HuH-7 (cell line): ENCODE measurements at places on chromosomes 16 and 17.

DNA sequence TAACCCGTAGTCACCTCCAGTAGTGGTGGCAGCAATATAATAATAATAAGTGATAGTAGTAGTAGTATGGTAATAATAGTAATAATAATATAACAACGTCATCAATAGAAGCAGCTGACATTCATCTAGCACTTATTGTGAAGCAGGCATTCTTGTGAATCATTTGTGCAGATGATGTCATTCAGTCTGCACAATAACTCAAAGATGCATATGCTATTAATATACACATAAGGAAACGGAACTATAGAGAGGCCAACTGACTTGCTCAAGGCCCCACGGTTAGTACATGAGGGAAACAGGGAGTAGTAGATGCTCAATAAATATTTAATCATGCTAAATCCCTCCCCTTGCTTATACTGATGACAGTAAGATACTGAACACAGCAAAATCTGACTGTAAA lies 35.4 kb upstream of the GAN start:
- DNase-seq: no peak

DNA sequence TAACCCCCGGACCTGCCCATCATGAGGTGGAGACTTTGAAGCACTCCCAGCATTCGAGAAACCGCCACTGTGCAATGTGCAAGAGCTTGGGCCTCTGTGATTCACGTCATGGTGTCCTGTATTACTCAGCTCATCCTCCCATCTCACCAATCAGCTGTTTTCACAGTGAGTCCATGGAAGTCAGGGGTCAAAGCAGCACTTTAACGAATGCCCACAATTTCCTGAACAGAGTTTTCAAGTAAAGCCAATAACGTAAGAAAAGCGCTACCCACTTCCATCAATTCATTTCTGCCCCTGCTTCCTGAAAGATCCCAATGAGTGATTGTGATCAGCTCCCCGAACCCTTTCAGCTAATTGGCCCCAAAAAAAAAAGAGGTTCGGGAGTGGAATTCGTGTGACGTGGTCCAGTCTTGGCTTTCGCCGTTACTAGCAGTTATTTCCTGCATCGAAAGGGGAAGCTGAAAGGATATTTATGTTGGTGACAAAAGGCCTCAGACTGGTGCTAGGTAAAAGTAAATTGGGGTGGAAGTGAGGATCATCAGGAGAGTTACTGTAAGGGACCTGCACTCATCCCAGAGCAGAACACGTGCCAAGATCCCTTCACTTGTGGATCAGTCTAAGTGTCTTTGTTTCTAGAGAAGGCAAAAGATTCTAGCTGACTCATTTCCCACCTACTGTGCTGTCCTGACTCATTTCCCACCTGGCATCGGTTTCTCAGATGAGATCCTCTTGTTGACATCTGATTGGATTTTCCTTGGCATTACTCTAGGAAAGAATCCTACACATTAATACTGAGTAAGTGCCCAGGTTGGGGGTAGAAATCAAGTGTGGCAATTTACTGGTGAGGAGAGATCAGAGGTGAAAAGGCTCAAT lies 136.7 kb upstream of the NUDT7 start:
- DNase-seq: no peak

DNA sequence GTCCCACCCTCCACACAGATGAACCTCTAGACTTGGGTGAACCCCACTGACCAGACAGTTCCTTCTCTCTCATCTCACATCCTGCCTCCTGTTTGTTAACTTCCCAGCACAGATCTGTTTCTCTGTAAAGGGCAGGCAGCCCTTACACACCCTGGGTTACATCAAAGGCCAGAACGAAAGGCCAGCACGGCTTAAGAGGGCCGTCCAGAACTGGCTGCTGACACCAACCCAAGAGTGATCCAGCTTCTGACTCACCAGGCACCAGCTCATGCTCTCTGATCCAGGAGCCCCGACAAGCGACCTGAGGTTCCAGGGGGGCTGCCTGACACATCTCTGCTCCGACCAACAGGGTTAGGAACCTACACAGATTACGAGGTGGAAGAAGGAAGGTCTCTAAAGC lies 86.9 kb downstream of the MRM3 start:
- no peak for DNase-seq

DNA sequence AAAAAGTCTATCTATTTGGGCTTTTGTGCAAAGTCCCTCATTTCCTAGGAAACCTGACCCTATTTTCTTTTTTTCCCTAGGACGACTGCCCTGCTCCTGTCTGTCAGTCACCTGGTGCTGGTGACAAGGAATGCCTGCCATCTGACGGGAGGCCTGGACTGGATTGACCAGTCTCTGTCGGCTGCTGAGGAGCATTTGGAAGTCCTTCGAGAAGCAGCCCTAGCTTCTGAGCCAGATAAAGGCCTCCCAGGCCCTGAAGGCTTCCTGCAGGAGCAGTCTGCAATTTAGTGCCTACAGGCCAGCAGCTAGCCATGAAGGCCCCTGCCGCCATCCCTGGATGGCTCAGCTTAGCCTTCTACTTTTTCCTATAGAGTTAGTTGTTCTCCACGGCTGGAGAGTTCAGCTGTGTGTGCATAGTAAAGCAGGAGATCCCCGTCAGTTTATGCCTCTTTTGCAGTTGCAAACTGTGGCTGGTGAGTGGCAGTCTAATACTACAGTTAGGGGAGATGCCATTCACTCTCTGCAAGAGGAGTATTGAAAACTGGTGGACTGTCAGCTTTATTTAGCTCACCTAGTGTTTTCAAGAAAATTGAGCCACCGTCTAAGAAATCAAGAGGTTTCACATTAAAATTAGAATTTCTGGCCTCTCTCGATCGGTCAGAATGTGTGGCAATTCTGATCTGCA lies 12.9 kb downstream of the TMEM98 start:
- DNase-seq: no peak

- no peak for DNase-seq
Observed at GRCh38 chr17:36856222-36856621, 81.1 kb upstream of the LHX1 start.

DNA sequence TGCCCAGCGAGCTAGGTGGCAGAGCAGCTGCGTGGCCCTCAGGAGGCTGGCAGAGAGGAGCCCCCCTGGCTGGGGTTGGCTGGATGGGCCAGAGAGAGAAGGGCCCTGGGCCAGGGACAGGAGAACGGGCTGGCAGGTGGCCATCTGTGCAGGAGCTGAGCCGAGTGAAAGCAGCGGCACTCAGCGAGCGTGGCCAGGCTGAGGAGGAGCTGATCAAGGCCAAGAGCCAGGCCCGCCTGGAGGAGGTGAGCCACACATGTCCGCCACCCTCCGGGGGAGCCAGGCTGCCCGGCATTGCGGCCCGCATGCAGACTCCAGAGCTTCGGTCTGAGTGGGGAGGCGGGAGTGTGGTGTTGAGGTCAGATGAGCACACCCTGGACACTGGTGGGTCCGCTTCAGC lies 2.1 kb upstream of the RAC3 start:
- DNase-seq: no peak

DNA sequence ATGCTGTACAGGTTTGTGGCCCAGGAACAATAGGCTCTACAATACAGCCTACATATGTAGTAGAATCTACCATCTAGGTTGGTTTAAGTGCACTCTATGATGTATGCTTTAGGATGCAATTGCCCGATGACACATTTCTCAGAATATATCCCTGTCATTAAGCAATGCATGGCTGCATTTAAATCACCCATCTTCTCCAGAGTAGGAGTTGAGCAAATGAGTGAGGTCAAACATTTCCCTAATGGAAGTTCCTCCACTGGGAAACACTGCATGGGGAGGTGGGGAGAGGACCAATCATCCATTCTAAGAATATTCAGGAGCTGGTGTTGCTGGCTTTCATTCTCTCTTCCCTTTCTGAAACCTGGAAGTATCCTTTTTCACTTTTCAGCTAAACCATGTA lies 2.0 kb upstream of the PCTP start:
- DNase-seq: no peak

GRCh38 chr16:89871895-89872294 lies 1.5 kb upstream of the TCF25 start:
- DNase-seq: no peak

DNA sequence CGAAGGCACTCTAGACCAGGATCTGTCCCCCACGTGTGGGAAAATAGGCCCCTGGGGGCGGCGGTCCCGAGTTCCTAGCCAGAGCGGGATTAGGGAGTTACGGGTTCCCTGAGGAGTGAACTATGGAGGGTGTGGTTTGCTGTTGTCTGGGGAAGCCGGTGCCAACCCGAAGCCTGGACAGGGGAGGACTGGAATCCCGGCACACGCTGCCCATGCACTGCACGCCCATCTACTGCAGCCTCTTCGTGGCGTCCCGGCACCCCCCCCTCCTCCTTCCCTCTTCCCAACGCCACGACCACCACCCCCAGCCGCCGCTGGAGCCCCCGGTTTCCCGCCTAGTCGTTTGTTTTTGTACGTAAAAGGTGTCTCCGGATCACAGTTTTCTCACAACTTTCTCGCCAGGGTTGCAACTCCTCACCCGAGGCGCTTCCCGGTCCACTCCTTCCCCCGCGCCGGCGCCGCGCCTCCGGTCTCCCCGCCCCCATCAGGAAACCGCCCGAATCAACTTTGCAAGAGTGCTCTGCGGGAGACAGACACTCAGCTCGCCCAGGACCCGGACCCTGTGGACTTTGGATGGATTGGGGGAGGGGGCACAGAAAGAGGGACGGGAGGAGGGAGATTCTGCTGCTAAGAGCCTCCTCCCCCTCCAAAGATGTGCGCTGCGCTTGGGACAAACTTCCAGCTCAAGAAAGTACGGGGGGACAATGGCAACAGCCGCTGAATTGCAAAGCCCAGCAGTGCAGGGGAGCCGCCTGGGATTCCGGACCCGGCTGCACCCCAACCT lies 1.4 kb upstream of the LHX1 start:
- DNase-seq: peak; percentile 65
